A549 treated with AZD2906 at 1 μM for 4 hours (cell line): ENCODE measurements at places on chromosomes 4 and X. TPM values are rescaled to one million over a fixed set of nuclear protein-coding genes. Genes with fewer than 3 reads are reported as not detected.

CENPVL1 gene
- not detected in 5 replicates for total RNA-seq

SLITRK2 gene
- not detected in 5 replicates for total RNA-seq

SLC10A4 gene
- 4.4 to 7.2 TPM (median 7.1 TPM) in 5 replicates for total RNA-seq

MAGEC3 gene
- not detected in 5 replicates for total RNA-seq

PDLIM3 gene
- 0.10 to 0.26 TPM (median 0.16 TPM) in 5 replicates for total RNA-seq

NLRP2B gene
- total RNA-seq: not detected in 5 replicates

BRS3 gene
- not detected in 5 replicates for total RNA-seq

CTAG1B gene
- not detected in 5 replicates for total RNA-seq

DRP2 gene
- 0.14 to 0.18 TPM (median 0.16 TPM) in 5 replicates for total RNA-seq

SNCA gene
- total RNA-seq: 0.07 to 0.29 TPM (median 0.15 TPM) in 5 replicates

WDR44 gene
- 11.8 to 17.1 TPM (median 13.3 TPM) in 5 replicates for total RNA-seq

CXCL10 gene
- 0.06 to 0.21 TPM (median 0.07 TPM) in 4 of 5 replicates, not detected in the other for total RNA-seq

MGARP gene
- 0.46 to 0.79 TPM (median 0.68 TPM) in 5 replicates for total RNA-seq

RAB41 gene
- total RNA-seq: not detected in 5 replicates

MAPK10 gene
- total RNA-seq: 0.41 to 0.54 TPM (median 0.45 TPM) in 5 replicates

ZXDA gene
- 1.7 to 1.9 TPM (median 1.8 TPM) in 5 replicates for total RNA-seq

FAM241A gene
- total RNA-seq: 0.83 to 0.93 TPM (median 0.85 TPM) in 5 replicates

PPP1R2C gene
- total RNA-seq: not detected in 5 replicates

BEX4 gene
- total RNA-seq: 1.9 to 2.7 TPM (median 2.5 TPM) in 5 replicates

LAMP2 gene
- 86.4 to 99.6 TPM (median 97.0 TPM) in 5 replicates for total RNA-seq

PAGE2 gene
- total RNA-seq: not detected in 5 replicates

PCDH18 gene
- total RNA-seq: not detected in 5 replicates

LEF1 gene
- 0.07 to 0.19 TPM (median 0.12 TPM) in 5 replicates for total RNA-seq

TMPRSS11D gene
- total RNA-seq: not detected in 5 replicates

TBX22 gene
- not detected in 5 replicates for total RNA-seq

SPANXN4 gene
- not detected in 5 replicates for total RNA-seq

SHROOM2 gene
- total RNA-seq: 0.74 to 1.1 TPM (median 0.95 TPM) in 5 replicates

CCNB3 gene
- total RNA-seq: 0.29 to 0.81 TPM (median 0.67 TPM) in 5 replicates

ALB gene
- total RNA-seq: 0.16 to 1.7 TPM (median 1.5 TPM) in 3 of 5 replicates, not detected in the others

NAT8L gene
- total RNA-seq: 10.2 to 13.8 TPM (median 13.1 TPM) in 5 replicates
